ENCODE measurements at places on chromosomes 1 and 21.

DNA sequence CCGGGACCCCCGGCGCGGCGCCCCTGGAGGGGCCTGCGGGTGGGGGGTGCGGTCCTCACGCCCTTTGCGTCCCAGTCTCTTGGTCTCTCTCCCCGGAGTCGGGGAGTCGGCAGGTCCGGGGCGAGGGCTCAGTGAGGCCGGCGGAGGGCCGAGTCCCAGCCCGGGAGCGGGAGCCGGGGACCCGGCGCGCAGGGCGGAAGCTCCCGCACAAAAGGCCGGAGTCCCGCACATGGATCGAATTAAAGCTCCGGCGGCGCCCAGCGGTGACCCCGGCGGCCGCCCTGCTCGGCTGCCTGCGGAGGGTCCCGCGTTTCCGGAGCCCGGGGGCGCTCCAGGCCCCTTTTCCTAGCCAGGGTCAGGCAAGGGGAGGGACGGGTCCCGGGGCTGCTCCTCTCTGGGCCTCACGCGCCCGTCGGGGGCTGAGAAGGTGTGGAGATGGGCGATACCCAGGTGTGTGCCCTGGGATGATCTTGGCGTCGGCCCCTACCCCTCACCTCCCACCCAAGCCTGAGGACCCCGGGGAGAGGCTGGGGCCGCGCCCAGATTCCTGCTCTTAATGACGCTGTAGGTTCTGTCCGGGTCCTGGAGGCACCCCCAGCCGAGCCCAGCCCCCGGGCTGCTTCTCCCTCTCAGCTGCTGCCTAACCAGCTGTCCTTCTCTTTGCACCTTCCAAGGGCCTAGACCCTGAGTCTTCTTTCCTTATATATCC, 512 bp downstream of the FBLIM1 start:
- no peak for DNase-seq

DNA sequence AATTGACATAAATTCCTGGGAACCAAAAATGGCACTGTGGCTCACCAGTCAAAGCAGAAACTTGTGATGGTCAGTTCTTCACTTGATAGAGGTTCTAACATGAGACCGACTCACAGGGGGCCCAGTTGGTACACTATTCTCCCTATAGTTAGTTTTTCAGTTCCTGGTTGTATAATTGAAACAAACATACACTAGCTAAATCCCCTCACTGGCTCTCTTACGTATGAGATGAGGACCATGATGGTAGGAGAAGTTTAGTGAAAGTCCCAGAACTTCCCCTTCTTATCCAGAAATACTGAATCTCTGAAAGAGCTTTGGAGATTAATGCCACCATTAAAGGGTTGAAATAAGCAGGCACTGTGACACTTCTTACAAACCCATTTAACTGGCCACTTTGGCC, 2.8 kb upstream of the S100B start:
- DNase-seq, result no peak

GRCh38 chr1:65420590-65421350, at the start of the genes LEPR and LEPROT:
Gene LEPR, plus strand, starts transcription at chr1:65420668. Its CDS starts 144,898 bp downstream, at chr1:65565566.
Gene LEPROT, plus strand, starts transcription at chr1:65420668. Its CDS starts 57 bp downstream, at chr1:65420725.
- no peak for DNase-seq

DNA sequence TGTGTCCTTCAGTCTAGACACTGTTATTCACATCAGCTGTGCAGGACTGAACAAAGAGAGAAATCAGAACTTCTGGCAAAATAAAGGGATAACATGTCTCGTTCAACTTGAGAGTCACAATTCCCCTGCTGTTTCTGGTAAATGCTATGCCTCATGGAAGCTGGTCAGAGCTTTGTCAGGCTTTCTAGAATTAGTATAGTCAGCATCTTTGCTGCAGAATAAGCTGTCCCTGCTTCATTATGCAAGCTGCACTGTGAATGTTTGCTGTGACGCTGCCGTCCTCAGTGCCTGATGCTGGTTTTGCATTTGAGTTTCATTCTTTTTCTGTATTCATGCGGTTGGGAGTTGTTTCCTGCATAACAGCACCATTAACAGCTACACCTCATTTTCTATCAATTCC, 96.4 kb upstream of the KCNJ6 start:
- no peak for DNase-seq

DNA sequence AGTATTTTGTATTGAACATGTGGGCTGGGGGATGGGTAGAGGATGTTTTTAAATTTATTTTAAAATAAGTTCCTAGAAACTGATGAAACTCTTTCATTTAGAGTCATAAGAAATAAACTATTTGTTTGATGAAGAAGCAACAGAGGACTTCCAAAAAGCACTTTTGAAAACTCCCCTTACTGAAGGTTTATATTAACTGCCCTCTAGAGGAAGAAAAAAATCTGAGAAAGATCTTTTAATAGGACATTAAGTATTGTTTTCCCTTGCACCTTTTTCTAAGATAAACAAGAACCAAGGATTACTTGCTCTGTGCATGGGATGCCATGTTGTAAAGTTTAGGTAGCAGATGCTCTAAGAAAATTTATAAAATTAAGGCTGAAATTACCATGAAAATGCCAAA, 14.1 kb downstream of the DISP1 start:
- DNase-seq, result no peak

DNA sequence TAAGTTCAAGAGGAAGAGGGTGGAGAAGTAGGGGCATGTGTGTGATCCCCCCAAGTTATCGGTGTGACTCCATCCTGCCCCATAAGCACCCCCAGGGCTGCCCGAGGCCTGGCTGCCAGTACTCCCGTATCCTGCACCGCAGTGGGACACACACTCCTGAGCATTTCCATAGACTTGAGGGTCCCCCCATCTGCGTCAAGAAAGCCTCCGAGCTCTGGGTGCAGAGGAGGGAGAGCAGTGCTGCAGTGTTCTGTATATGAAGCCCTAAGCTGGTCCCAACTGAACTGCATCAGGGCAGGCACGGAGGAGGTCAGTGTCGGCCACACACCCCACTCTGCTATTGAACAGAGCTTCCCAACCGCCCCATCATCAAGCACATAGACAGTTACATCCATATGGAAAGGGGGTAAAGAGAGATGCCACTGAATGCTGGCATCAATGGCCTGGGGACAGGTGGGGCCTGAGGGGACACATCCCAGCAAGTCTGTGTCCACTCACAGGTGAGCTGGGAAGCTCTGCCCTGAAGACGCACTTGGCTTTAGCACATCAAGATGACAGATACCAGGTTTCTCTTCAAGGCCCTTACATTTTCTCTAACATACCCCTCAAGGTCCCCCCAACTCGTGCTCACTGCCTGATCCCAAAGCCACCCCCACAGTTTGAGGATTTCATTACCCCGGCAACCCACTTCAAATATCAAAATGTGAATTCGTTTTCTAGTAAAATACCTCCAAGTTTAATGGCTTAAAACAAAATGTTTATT, 64.3 kb downstream of the EVA1C start:
- DNase-seq, result no peak

GRCh38 chr21:42370894-42371654, 4.7 kb upstream of the TFF1 start:
- DNase-seq, result no peak

- DNase-seq, result no peak
Measured at GRCh38 chr1:43052786-43053439, 94.2 kb upstream of the SLC2A1 start.

GRCh38 chr1:229003233-229004031, 267.5 kb upstream of the RAB4A start:
- DNase-seq, result no peak

DNA sequence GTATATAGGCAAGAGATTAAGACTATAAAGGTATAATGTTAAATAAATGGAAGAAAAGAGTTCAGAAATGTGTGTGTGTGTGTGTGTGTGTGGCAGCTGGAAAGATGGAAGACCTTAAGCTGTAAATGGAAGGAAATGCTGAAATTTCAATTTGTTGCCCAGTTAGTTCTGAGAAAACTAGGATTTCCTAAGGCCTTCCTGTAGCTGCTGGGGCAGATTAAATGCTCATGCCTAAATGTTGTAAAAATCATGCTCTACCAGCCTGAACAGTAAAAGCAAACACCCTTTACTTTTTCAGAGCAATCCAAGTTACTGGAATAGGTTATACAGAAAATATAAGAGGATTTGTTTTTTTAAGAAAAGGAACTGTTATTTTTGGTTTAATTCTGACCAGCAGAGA, 8.3 kb downstream of the ADCY10 start:
- no peak for DNase-seq

GRCh38 chr1:5286244-5286643, 631.8 kb downstream of the AJAP1 start:
- DNase-seq, result peak; percentile 10

DNA sequence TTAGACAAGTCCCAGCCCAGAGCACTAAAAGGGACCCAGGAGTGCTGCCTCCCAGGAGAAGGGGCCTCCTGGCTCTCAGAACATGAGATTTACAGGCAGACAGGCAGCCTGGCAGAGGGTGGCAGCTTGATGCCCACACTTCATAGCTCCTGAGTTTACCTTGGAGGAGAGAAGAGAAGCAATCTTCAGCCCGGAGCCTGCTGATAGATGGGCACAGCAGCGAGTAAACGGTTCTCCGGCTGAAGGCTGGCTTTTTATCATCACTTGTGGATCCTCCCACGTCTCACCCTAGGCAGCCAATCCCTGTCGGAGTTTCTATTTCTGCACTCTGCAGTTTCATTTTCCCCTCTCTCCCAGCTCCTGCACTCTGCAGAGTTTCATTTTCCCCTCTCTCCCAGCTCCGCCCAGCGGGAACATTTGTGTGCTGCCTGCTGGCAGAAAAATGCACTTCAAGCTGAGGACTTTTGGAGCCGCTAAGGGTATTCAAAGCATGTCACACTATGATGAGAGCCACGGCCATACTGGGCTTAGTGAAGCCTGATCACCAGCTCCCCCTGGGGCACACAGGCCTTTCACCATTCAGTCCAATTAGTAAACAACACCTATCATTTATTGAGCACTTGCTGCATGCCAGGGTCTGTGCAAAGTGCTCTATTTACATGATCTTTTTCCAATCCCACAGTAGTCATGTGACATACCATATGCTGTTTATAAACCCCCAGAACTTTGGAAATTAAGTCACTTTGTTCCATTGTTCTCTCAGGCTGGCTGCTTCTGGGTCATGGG, at the start of gene IFI6:
Gene IFI6, minus strand, starts transcription at position 229 of the 786 bp plus-strand sequence. CDS start 2,878 bp downstream, outside the sequence.
- peak; percentile 36 for DNase-seq
